ENCODE measurements at places on chromosomes 2 and 18.

- DNase-seq = no peak
These were observed 157.5 kb downstream of the CYP26B1 start for GRCh38 chr2:71990122-71990521.

DNA sequence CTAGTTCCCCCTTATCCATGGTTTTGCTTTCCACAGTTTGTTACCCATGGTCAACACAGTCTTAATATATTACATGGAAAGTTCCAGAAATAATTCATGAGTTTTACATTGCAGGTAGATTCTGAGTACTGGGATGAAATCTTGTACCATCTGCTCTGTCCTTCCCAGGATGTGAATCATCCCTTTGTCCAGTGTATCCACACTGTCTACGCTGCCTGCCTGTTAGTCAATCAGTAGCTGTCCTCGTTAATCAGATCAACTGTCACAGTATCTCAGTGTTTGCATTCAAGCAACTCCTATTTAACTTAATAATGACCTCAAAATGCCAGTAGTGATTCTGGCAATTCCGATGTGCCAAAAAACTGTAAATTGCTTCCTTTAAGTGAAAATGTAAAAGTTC lies 76.3 kb downstream of the DYNC1I2 start:
- no peak for DNase-seq

GRCh38 chr2:238060096-238060541 lies 682 bp upstream of the SCLY start:
- no peak for DNase-seq

- no peak for DNase-seq
These were observed 2.2 kb downstream of the ALPI start for GRCh38 chr2:232458051-232458660.

DNA sequence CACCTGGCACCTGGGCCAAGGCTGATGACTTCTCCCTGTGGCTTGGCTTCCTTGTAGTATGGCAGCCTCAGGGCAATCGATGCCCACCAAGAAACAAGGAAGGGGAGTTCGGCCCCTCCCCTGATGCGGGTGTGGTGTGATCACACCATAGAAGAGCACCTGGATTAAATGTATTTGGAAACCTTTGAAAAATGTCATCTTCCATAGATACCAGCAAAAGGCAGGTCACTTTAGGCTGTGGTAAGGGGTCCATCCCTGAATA lies 198.2 kb downstream of the CYP26B1 start:
- no peak for DNase-seq

DNA sequence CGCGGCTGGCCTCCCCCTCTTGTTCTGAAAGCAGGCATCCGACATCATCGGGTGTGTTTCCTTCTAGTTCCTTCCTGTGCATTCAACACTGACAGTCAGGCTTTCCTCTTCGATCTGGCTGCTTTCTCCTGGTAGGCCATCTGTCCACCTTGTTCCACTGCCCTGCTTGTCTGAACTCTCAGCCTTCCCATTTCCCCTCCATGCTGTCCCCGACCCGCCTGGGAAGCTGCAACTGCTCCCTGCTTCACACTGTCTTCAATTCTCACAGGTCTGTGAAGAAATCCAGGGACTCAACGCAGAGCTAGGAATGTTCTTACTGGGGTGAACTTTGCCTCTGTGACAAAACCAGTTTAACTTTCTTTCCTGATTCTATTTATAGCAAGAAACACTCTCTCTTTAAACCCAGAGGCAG lies 43.0 kb downstream of the KIF3C start:
- no peak for DNase-seq

DNA sequence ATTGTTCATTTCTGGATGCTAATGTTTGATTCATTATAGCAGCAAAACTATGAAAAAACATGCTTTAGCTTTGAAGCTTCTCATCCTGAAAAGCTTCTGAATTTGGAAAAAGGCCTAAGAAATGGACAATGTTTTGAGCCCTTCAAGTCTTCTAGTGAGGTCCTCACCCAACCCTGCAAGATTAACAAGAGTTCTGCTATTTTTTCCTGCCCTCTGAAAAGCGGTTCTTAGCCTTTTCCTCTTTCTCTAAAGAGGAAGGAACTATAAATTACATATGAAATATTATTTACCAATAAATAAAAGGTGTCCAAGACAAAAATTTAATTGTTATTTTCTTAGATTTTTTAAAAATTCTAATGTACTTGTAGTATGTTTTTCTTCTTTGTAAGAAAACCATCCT lies 19.9 kb upstream of the CDH19 start:
- DNase-seq = no peak

DNA sequence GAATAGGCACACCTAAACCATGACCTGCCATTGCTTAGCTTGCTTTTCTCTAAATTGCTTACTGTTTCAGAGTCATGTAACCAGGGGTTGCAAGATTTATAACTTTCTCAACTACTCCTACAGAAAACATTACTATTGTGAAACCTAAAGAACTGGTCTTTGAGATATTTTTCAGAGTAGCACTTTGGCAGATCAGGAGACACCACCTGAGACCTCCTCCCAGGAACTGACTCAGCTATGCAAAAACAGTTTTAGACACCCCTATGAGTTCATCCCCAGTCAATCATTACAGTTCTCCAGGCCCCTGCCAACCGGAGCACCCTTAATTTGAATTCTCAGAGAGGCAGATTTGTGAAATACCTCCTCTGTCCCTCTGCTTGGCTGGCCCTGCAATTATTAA lies 80.3 kb downstream of the MBOAT2 start:
- DNase-seq = no peak

GRCh38 chr2:7191932-7192331 lies 274.7 kb downstream of the RNF144A start:
- DNase-seq = no peak

DNA sequence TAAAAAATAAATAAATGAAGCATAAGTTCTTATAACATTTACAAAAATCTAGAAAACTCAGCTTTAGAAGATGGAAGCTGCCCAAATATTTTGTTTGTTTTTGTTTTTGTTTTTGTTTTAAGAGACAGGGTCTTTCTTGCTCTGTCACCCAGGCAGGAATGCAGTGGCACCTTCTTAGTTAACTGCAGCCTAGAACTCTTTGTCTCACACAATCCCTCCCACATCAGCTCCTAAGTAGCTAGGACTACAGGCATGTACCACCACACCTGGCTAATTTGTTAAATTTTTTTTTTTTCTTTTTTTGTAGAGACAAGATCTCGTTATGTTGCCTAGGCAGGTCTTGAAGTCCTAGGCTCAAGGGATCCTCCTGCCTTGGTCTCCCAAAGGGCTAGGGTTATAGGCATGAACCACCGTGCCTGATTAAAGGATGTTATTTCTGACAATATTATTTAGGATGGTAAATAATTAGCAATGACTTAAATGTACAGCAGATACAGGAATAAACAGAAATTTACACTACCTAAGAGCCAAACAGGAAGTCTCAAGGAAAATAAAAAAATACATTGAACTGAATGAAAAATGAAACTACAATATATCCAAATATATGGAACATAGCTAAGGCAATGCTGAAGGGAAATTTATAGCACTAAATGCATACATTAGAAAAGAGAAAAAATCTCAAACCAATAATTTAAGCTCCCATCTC lies 17.2 kb downstream of the SESTD1 start:
- DNase-seq = no peak

DNA sequence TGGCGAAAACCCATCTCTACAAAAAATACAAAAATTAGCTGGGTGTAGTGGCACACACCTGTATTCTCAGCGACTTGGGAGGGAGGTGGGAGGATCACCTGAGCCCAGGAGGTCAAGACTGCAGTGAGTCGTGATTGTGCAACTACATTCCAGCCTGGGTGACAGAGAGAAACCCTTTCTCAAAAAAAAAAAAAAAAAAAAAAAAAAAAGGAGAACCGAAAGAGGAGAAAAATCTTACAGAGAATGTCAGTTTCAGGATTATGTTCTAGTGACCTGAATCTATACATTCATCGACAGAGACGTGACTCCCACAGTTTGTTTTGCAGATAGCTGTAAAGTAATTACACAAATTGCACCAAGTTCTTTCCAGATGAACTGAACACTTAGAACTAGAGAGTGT lies 187.8 kb downstream of the FTCDNL1 start:
- DNase-seq = no peak

- no peak for DNase-seq
These were observed 340.1 kb upstream of the GYPC start for GRCh38 chr2:126315828-126316227.

- no peak for DNase-seq
These were observed 13.3 kb downstream of the DAPL1 start for GRCh38 chr2:158808426-158808825.
